ENCODE measurements at places on chromosomes 2 and 18. TPM values are rescaled to one million over a fixed set of nuclear protein-coding genes. Genes with fewer than 3 reads are reported as not detected.

The LRRC30 gene
- total RNA-seq, result not detected

- H3K4me1 ChIP-seq, result no peaks in the 10 kb centered on the region
- no peaks in the 10 kb centered on the region for H3K36me3 ChIP-seq
- H3K27me3 ChIP-seq, result peaks cover 3% of the 10 kb centered on the region
- no peak for DNase-seq
- H3K27ac ChIP-seq, result no peak overlapping the region
Measured at GRCh38 chr18:61400716-61401115, 67.5 kb downstream of the CDH20 start.

DNA sequence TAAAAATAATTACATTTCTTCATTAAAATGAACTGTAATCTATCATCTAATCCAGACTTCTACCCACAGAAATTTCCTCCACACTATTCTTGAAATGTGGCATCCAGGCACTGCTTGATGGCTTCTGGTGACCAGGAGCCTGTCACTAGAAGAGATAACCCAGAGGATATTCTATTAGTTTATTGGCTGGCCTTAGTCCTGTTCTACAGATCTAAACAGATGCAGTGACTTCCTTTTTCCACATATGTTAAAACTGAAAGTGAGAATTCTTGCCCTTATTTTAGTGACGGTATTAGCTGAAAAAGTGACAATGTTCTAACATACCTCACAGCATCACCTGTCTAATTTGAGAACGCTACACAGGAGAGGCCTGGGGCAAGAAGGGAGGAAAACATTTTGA is 775.4 kb downstream of the TSN start:
- no peak overlapping the region for H3K4me3 ChIP-seq
- H3K4me1 ChIP-seq, result no peaks in the 10 kb centered on the region
- no peaks in the 10 kb centered on the region for H3K27me3 ChIP-seq
- H3K36me3 ChIP-seq, result no peaks in the 10 kb centered on the region

GRCh38 chr2:136250131-136250530 is 132.2 kb upstream of the CXCR4 start:
- H3K4me1 ChIP-seq, result peaks cover 19% of the 10 kb centered on the region
- no peak overlapping the region for H3K27ac ChIP-seq
- no peaks in the 10 kb centered on the region for H3K27me3 ChIP-seq
- no peaks in the 10 kb centered on the region for H3K36me3 ChIP-seq
- DNase-seq, result no peak
- H3K4me3 ChIP-seq, result no peak overlapping the region

The FAP gene
- total RNA-seq, result not detected

DNA sequence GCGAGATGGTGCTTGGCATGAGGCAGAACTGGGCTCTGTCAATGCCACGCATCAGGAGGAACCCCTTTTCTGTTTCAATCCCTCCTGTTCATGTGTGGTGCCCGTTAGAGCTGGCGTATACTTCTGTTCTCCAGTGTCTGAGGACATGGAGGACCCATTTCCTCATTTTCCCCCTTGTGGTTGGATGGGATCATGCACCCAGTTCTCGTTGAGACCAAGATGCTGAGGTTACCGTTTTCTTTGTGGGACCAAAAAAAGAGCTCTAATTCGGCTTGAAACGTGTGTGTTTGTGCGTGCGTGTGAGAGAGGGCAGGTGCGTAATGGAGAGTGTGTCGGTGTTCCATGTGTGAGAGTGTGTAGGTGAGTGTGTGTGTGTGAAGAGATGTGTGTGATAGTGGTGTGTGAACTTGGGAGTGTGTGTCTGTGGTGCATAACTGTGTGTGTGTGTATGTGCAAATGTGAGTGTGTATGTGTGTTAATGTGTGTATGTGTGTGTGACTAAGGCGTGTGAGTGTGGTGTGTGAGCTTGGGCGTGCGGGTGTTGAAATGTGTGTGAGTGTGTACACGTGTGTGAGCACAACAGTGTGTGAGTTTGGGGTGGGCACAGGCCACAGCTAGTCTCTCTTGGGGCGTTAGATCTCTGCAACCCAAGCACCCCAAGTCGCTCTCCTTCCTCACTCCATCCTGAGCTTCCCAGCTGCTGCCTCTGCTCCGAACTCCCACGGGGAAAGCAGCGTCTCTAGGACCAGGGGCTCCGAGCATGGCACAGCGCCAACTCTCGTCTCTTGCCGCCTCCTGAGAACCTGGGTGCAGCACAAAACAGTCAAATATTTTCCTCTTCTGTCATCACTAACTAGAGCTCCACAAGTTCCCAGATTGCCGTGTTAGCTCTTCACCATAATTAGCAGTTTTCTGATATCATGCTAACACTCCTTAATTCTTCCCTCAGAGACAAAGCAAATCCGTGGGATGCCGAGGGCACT is 75.8 kb downstream of the LONRF2 start:
- H3K36me3 ChIP-seq, result no peaks in the 10 kb centered on the region
- H3K27ac ChIP-seq, result no peak overlapping the region
- no peak overlapping the region for H3K4me3 ChIP-seq
- H3K4me1 ChIP-seq, result no peaks in the 10 kb centered on the region
- peaks cover 7% of the 10 kb centered on the region for H3K27me3 ChIP-seq

GRCh38 chr2:22153931-22154613 is 1030.3 kb downstream of the TDRD15 start:
- no peaks in the 10 kb centered on the region for H3K4me1 ChIP-seq
- no peaks in the 10 kb centered on the region for H3K36me3 ChIP-seq
- H3K27me3 ChIP-seq, result no peaks in the 10 kb centered on the region
- H3K4me3 ChIP-seq, result no peak overlapping the region
- DNase-seq, result no peak
- no peak overlapping the region for H3K27ac ChIP-seq

The VAMP5 gene
- total RNA-seq, result 51.9 TPM

GRCh38 chr2:239214725-239215124 is 186.1 kb downstream of the HDAC4 start:
- H3K27me3 ChIP-seq, result no peaks in the 10 kb centered on the region
- no peak overlapping the region for H3K27ac ChIP-seq
- H3K4me1 ChIP-seq, result peaks cover 57% of the 10 kb centered on the region
- DNase-seq, result no peak

The RETREG2 gene
- 60.3 TPM for total RNA-seq

GRCh38 chr2:88236666-88237065 is 66.5 kb downstream of the THNSL2 start:
- H3K27ac ChIP-seq, result no peak overlapping the region
- H3K4me3 ChIP-seq, result no peak overlapping the region
- H3K4me1 ChIP-seq, result no peaks in the 10 kb centered on the region
- no peaks in the 10 kb centered on the region for H3K36me3 ChIP-seq

- H3K4me3 ChIP-seq, result peak overlapping the region; percentile 96
- peaks cover 30% of the 10 kb centered on the region for H3K36me3 ChIP-seq
- peak; percentile 53 for DNase-seq
- no peaks in the 10 kb centered on the region for H3K27me3 ChIP-seq
Measured at GRCh38 chr18:77130229-77131099, 2.1 kb downstream of the MBP start.

GRCh38 chr2:196249860-196250259 is 78.5 kb upstream of the STK17B start:
- no peak overlapping the region for H3K4me3 ChIP-seq
- no peaks in the 10 kb centered on the region for H3K27me3 ChIP-seq
- no peaks in the 10 kb centered on the region for H3K36me3 ChIP-seq
- no peak for DNase-seq
- peak overlapping the region; percentile 51 for H3K27ac ChIP-seq

- H3K4me1 ChIP-seq, result no peaks in the 10 kb centered on the region
- H3K36me3 ChIP-seq, result no peaks in the 10 kb centered on the region
- H3K4me3 ChIP-seq, result no peak overlapping the region
- no peak overlapping the region for H3K27ac ChIP-seq
- no peak for DNase-seq
Measured at GRCh38 chr2:215399067-215399716, 36.7 kb downstream of the FN1 start.

DNA sequence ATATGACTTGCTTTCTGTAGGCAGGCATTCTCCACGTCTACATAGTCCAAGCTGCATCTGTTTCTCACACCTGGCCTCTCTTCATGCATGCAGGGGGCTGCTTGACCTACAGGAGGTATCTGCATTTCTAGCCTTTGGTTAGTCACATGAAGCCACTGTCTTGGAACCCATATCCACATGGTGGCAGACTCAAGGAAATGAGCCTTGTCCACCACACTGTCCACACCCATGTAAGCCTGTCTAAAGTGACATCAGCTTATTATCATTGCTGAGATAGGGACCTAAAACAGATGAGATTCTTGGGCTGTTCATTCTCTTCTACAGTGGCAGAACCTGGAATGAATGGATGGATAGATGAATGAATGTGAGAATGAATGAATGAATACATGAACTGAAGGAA is 160.4 kb downstream of the DOCK10 start:
- H3K4me3 ChIP-seq, result no peak overlapping the region
- H3K27me3 ChIP-seq, result no peaks in the 10 kb centered on the region
- H3K36me3 ChIP-seq, result peaks cover 78% of the 10 kb centered on the region
- H3K27ac ChIP-seq, result peak overlapping the region; percentile 71

- no peak overlapping the region for H3K4me3 ChIP-seq
- no peaks in the 10 kb centered on the region for H3K4me1 ChIP-seq
- H3K27me3 ChIP-seq, result no peaks in the 10 kb centered on the region
- no peak for DNase-seq
Measured at GRCh38 chr2:79084495-79085135, 3.2 kb downstream of the REG1B start.

The CD8B2 gene
- total RNA-seq, result 0.19 TPM

DNA sequence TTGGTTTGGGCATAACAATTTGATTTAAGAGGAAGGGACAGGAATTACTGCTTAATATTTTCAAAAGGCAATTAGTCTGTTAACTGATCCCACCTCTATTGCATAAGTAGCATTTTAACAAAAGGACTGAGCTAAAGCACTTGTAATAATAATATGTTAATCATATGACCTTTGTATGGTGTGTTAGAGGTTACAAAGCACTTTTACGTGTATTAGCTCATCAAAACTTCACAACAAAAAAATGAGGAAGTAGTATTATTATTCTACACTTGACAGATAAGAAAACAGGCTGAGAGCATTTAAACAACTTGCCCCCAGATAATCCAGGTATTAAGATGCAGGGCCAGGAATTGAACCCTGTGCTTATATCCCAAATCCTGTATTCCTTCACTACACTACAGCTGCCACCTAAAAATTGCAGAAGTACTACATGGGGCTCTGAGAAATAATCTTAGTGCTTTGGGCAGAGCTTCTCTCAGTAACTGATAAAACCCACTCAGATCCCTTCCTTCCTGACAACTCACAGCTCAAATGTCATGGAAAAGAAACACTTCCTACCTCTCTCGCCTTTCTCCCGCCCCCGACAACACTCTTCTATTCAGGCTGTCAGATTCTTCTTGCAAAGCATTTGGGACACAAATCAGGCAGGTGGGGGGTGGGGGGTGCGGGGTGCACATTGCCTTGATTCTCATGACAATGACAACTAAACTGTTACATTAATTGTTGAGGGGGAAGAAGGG is 20.7 kb upstream of the KCTD1 start:
- DNase-seq, result no peak
- no peaks in the 10 kb centered on the region for H3K4me1 ChIP-seq
- H3K27ac ChIP-seq, result no peak overlapping the region
- peaks cover 6% of the 10 kb centered on the region for H3K27me3 ChIP-seq
- H3K36me3 ChIP-seq, result no peaks in the 10 kb centered on the region

DNA sequence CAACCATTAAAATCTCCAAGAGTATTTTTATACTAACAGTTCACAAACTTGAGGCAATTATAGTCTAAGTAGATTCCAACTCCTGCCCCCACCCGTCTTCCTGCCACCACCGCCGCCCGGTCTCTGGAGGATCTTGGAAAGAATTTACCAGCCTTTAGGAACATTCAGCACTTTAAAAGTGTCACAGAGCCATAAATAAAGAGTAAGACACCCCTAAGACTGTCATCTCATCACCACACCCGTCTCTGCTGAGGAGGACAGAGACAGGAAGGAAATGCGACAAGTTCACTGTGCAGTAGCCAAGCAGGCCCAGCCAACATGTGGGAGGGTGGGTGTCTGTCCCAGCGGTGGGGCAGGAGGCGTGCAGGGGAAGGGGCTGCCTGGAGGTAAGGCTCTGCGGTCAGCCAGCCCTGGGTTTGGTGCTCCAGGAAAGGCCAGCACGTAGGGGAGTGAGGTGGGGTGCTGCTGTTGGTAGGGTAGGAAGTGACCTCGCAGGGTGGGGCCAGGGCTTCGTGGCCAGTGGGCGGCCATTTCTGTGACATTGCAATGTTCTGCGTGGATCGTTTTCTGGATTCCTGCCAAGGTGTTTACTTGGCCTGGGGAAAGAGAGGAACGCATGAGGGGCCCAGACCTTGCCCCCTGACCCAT is 111.6 kb downstream of the FAM210A start:
- peak overlapping the region; percentile 92 for H3K27ac ChIP-seq
- peaks cover 79% of the 10 kb centered on the region for H3K4me1 ChIP-seq
- DNase-seq, result peak; percentile 56
- peaks cover 3% of the 10 kb centered on the region for H3K36me3 ChIP-seq
- no peaks in the 10 kb centered on the region for H3K27me3 ChIP-seq

The OR6B3 gene
- not detected for total RNA-seq
